ENCODE measurements at places on chromosomes 1 and 21.

- DNase-seq = no peak
Observed at GRCh38 chr1:60981357-60981756, 101.0 kb upstream of the NFIA start.

DNA sequence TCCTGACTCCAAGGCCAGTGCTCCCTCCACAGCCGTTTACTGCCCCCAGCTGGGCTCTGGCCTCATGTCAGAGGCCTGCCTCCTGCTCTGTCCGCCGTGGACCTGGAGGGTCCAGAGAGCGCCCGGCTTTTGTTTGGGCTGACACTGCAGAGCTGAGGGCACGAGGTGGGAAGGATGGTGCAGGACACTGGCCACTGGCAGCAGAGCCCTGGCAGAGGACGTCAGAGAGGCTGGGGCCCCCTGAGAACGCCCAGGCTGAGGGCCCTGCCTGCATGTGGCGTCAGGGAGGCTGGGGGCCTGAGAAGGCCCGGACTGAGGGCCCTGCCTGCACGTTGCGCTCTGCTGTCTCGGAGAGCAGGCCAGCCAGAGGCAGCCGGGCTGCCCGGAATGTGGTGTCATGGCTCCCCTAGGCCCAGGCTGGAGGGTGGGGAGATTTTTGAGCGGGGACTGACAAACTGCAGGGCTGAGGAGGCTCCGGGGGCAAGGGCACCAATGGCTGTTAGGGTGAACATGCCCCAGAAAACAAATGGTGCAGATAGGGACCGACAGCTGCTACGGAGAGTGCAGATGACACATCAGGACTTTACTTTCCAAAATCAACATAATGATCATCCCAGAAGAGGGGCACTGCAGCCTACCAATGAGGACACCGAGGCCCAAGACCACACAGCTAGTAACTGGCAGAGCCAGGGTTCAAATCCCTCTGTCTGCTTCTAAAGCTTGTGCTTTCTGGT lies 31.7 kb downstream of the SLC66A1 start:
- DNase-seq = no peak

GRCh38 chr1:87201768-87202167 lies 126.9 kb upstream of the LMO4 start:
- no peak for DNase-seq

DNA sequence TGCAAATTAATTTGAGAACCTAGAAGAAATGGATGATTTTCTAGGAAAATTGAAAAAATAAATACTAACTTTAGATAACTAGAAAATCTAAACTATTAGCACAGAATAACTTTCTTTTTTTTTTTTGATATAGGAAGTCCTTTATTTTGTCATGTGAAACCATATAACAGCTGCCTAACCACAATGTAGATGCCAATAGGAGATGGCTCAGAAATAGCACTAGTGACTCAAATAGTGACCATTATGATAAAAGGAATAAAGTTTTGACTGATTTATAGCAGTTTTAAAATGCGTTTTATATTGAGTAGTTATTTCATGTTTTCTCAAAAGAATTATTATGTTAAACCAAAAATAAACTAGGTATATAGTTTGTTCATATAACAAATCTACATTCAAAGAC lies 158.0 kb upstream of the CACYBP start:
- peak; percentile 47 for DNase-seq

- no peak for DNase-seq
Observed at GRCh38 chr1:22806584-22806983, 95.9 kb downstream of the EPHB2 start.

DNA sequence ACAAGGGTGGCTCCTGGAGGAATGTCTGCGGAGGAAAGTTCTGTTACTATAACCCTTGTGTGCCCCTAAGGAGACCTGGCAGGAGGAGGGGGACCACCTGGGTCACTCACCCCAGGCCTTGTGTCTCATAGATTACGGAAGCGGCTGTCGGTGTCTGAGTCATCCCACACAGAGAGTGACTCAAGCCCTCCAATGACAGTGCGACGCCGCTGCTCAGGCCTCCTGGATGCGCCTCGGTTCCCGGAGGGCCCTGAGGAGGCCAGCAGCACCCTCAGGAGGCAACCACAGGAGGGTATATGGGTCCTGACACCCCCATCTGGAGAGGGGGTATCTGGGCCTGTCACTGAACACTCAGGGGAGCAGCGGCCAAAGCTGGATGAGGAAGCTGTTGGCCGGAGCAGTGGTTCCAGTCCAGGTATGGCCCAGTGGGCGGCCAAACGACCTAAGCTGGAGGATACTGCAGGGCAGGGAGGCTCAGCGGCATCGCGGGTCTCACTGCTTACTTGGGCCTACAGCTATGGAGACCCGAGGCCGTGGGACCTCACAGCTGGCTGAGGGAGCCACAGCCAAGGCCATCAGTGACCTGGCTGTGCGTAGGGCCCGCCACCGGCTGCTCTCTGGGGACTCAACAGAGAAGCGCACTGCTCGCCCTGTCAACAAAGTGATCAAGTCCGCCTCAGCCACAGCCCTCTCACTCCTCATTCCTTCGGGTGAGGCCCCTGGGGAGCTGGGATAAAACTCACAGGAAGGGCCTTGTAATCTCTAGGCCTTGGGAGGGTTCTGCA lies 101.4 kb downstream of the PIK3R3 start:
- no peak for DNase-seq

- DNase-seq = no peak
Observed at GRCh38 chr1:16186655-16187235, 25.7 kb downstream of the ARHGEF19 start.

DNA sequence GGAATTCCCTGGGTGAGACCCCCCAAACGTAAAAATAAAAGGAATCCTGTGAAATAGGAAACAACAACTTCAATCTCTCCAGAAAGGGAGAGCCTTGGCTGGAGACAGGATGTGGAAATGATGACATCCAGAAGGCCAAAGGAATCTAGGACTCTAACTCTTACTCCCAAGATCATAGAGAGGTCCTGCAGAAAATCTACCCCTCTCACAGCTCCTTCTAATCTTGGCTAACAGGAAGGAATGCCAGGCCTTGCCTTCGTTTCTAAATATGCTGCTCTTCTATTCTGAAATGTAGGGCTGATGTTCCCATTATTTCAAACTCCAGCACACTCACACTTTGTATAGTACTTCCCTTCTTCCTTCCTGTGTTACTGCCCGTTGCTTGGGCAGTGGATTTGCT lies 40.7 kb downstream of the ARHGEF11 start:
- no peak for DNase-seq
